ENCODE measurements at places on chromosomes 16 and 17. TPM values are rescaled to one million over a fixed set of nuclear protein-coding genes. Genes with fewer than 3 reads are reported as not detected.

Gene HYDIN
- 0.31 TPM for total RNA-seq

Gene FA2H
- not detected for total RNA-seq

Gene AGRP
- not detected for total RNA-seq

Gene SHBG
- 0.33 TPM for total RNA-seq

Gene CHD9
- total RNA-seq: 64.4 TPM

Gene LITAF
- 99.5 TPM for total RNA-seq

Gene DOC2B
- total RNA-seq: not detected

Gene CCDC144A
- 4.5 TPM for total RNA-seq

Gene EPN3
- total RNA-seq: not detected

Gene CBFA2T3
- not detected for total RNA-seq

Gene HASPIN
- total RNA-seq: 17.9 TPM

Gene LRRC46
- not detected for total RNA-seq

Gene MT4
- not detected for total RNA-seq

Gene CMTM2
- total RNA-seq: not detected

Gene LRRC36
- total RNA-seq: not detected
